ENCODE measurements at places on chromosomes 12 and 14.

- no peak for DNase-seq
These were observed 95.0 kb downstream of the RFLNA start for GRCh38 chr12:124389725-124390441.

DNA sequence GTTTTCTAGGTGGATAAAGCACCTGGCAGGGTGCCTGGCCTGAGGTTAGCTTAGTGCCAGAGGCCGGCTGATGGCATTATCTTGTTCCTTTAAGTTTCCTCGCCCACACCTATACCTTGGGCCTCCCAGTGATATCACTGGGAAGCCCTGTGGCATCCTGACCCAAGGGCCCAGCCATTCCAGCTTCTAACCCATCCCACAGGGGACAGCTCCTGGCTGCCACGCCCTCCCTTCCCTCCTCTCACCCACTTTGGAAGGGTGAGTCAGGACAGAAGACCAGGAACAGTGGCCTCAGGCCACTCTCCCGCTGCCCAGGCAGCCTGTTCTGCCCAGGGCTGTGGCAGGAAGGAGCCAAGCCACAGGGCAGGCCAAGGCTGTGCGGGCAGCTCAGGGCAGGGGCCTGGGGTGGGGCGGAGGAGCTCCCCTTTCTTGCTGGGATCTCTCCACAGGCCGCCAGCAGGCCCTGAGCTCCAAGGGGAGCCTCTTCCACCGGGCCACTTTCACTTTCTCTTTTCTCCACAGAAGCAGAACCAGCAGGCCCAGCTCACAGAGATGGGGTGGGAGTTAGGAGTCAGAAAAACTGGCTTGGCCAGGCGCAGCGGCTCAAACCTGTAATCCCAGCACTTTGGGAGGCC is 75.1 kb downstream of the IRF2BPL start:
- DNase-seq, result peak; percentile 55

GRCh38 chr14:105346876-105347586 is 32.5 kb downstream of the PACS2 start:
- no peak for DNase-seq

GRCh38 chr12:5051913-5052312 is 8.2 kb downstream of the KCNA5 start:
- no peak for DNase-seq

DNA sequence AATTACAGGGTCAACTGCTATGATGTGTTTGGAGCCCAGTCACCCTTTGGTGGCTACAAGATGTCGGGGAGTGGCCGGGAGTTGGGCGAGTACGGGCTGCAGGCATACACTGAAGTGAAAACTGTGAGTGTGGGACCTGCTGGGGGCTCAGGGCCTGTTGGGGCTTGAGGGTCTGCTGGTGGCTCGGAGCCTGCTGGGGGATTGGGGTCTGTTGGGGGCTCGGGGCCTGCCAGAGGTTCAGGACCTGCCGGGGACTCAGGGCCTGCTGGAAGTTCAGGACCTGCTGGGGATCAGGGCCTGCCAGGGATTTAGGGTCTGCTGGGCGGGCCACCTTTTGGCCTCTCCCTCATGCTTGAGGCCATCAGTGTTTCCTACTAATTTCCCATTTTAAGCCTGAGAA is 37.1 kb downstream of the ALDH2 start:
- no peak for DNase-seq

- no peak for DNase-seq
These were observed 9.7 kb downstream of the SLCO1C1 start for GRCh38 chr12:20704860-20705259.

- no peak for DNase-seq
These were observed 30.3 kb downstream of the YEATS4 start for GRCh38 chr12:69389831-69390230.

- no peak for DNase-seq
These were observed 57.9 kb downstream of the SLCO1A2 start for GRCh38 chr12:21276826-21277225.

DNA sequence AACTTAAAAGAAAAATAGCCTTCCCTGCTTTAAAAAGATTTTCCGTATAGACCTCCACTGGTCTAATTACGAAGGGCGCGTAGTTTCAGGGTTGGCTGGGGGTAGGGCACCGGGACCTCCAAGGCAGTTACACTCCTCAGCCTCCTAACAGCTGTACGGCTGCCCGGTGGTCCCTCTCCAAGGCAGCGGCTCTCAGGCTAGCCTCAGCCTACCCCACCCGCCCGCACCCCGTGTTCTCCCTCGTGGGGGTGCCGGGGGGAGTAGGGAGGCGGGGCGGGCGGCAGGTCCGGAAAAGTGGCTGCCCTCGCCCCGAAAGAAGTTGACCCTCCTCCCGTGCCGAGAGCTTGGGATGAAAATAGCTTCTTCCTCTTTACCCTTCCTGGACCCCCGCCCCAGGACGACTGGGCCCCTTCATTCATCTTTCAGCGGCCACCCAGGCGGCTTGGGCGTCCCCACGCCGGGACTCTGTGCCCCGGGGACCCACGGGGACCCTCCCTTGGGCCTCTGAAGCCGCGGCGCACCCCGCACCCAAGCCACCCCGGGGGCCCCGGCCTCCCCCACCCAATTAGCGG is 991 bp upstream of the RCOR1 start:
- DNase-seq, result no peak

DNA sequence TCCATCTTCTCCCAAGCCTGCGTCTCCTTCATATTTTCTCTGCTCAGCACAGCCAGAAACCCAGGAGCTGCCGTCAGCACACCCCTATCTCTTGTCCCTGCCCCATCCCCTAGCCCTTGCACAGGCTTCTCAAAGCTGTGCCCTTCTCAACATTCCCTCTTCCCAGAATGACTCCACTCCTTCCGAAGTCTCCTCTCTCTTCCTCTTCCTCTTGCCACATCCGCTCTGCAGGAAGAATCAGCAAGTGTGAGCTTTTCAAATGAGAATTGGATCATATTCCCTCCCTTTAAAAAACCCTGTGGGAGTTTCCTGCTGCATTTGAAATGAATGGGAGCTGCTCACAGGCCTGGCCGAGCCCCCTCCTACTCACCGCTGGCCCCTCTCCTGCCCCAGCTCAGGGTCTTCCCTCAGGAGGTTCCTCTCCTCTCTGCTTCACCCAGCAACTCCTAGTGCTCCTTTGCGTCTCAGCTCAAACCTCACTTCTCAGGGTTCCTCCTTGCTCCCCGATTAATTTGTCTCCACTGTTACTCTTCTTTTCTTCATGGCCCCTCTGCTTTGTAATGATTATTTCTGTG is 528.5 kb upstream of the CCDC196 start:
- DNase-seq, result no peak

- DNase-seq, result no peak
These were observed 10.8 kb upstream of the GYS2 start for GRCh38 chr12:21615431-21615830.

DNA sequence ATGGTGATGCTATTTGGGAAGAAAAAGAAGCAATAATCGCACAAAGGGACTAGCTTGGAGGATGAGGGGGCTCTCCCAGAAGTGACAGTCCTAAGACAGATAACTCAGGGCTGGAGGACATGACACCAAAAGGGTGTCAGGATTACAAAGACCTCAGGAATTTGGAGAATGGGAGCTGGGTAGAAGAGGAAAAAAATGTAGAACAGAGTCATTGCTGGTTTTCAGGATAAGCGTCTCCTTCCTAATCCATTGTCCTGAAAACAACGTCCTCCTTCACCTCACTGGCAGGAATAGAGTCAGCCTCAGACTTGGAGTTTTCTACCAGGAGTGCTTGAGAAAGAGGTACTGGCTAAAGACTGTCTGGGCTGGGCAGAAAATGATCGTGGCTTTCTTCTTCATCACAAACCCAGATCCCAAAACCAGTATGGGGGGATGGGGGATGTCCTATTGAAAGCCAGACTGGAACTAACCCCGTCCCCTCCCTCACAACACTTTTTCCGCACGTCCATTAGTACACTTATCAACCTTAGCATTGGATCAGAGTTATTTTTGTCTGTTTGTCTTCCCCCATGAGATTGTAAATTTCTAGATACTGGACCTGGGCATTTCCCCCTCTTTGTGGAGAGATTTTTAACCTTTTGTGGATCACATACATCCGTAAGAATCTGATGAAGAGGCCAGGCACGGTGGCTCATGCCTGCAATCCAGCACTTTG is 14.3 kb downstream of the B4GALNT3 start:
- no peak for DNase-seq

DNA sequence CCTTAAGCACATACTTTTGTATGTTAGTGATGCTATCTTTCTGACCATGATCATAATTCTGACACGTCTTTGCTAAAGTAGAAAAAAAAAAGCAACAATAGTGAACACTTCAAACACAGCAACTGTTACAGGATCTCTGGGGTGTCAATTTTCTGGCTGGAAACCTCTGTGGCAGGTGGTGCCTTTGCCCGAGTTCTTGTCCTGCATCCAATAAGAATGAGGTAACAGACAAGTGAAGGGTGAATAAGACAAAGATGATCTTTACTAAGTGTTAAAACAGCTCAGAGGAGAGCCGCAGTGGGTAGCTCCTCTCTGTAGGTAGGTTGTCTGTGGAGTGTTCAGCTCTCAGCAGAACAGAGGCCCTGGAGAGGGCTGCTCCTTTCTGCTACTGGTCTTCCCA is 20.9 kb upstream of the PLBD1 start:
- no peak for DNase-seq

GRCh38 chr12:39464976-39465695 is 22.2 kb upstream of the KIF21A start:
- DNase-seq, result no peak

GRCh38 chr14:22497671-22498093 is 91.3 kb downstream of the DAD1 start:
- no peak for DNase-seq

- no peak for DNase-seq
These were observed 38.7 kb upstream of the TRAF3 start for GRCh38 chr14:102738373-102739189.

- DNase-seq, result no peak
These were observed 121.6 kb downstream of the SRGAP1 start for GRCh38 chr12:63965936-63966605.

DNA sequence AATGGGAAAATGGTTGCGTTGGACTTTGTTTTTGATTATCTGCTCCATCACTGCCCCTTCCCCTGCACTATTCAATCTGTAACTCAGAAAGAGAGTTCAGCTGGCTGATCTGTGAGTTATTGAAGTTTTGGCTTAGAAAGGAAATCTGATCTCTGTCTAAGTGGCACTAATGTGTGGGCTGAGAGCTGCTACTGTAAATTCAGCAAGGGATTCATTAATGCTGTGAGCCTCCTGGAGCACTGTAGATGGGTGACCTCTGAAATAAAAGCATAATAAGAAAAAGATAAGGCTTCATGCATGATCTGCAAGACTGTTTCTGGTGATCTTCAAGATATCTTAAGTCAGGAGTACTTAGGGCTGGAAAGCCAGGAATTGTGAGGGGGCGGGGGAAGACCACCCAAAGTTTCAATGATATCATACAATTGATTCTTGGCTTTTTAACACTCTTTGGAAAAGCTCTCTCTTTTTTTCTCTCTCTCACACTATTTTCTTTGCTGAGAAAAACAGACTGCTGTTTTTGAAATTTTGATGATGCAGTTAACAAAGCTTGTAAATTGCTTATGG is 101.1 kb downstream of the C12orf75 start:
- DNase-seq, result no peak

- no peak for DNase-seq
These were observed 148.0 kb downstream of the APAF1 start for GRCh38 chr12:98793121-98793520.

DNA sequence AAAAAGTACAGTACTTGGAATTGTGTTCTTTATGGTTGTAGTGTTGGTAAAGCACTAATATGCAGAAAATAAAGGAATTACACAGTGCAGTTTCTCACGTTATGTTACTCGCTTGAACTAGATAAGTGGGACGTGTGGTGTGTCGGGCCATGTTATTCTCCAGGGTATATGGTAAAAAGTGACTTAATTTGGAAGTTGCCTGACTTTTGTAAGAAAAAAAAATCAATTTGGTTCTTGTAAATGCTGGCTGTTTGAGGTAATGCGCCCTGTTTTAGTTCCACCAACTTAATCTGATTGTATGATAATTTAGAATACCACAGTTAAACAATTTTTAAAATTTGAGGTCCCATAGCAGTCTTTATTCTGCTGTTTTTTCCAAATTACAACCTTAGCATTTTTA is 4.1 kb downstream of the ARF6 start:
- no peak for DNase-seq

GRCh38 chr12:108730365-108731104 is 783 bp downstream of the CORO1C start:
- peak; percentile 63 for DNase-seq
